HepG2 (cell line): ENCODE measurements at places on chromosomes 5 and 9. TPM values are rescaled to one million over a fixed set of nuclear protein-coding genes. Genes with fewer than 3 reads are reported as not detected.

GRCh38 chr9:107489687-107490605 is at the start of gene KLF4:
Gene KLF4, minus strand, starts transcription at chr9:107489769. Its CDS starts 597 bp downstream, at chr9:107489172.
- DNase-seq = peak; percentile 62
- peak within 1 kb of the TSS; percentile 40; the same call in 1 of the 2 replicates for H3K4me3 ChIP-seq
- peaks cover 49% of the 10 kb centered on the region; the same call in 2 of the 3 replicates for H3K27me3 ChIP-seq

DNA sequence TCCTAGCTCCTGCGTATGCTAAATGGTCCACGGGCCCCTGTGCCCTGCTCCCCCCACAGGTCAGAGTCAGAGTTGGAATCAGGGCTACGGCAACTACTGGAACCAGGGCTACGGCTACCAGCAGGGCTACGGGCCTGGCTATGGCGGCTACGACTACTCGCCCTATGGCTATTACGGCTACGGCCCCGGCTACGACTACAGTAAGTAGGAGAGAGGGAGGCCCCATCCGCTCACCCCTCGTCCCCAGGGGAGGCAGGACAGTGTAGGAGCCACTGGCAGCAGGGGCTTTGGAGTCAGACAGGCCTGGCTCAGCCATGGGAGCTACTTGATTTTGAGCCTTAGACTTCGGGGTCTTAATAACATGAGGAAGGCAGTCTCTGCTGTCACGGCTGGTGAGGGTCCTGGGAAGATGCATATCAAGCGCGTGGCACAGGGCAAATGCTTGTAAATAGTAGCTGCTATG is 5.8 kb downstream of the HNRNPAB start:
- no peak overlapping the region for H3K4me3 ChIP-seq
- H3K4me1 ChIP-seq = peaks cover 48% of the 10 kb centered on the region
- H3K36me3 ChIP-seq = peaks cover 91% of the 10 kb centered on the region
- H3K27ac ChIP-seq = no peak overlapping the region
- no peak for DNase-seq

DNA sequence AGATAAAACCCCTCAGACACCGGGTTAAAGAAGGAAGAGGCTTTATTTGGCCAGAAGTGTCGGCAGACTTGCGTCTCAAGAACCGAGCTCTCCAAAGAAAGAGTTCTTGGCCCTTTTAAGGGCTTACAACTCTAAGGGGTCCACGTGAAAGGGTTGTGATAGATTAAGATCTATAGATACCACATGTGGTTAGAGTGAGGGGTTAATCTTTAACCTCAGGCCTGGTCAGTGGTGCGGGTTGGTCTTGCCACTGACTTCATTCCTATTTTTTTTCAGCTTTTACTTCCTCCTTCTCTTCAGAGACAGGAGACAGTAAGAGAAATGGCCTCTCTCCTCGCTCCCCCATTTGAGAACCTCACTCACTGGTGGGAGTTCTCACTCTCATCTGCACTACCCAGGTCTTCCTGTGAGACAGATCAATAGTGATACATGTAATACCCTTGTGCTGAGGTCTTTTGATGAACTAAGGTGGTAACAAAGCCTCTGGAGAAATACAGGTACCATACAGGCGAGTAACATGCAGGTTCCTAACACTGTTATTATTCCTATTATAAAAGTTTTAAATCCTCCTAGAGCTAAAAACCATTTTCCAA is 52.4 kb upstream of the COX7C start:
- H3K36me3 ChIP-seq = no peaks in the 10 kb centered on the region
- H3K27me3 ChIP-seq = no peaks in the 10 kb centered on the region
- H3K4me1 ChIP-seq = peaks cover 17% of the 10 kb centered on the region
- no peak overlapping the region for H3K4me3 ChIP-seq

DNA sequence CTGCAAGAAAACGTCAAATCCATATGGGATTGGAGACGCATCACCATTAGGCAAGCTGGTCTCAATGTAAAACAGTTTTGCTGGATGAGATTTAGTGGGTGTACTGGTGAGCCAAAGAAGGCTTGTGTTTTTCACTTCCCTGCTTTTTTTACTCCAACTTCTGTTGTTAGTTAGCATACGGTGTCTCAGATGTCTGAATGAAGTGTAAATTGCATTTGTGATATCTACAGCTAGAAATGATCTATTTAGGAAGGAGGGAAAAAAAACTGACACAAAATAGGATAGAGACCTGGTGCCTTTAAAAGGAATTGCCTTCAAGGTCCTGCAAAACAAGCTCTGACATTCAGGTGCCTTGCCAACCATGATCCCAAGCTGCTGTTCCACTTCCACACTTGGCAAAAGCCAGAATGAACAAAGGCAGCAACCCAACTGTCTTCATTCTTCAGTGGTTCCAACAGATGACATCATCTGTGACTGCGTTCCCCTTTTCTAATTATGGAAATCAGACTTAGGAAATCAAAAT is 104.2 kb upstream of the RAI14 start:
- H3K27ac ChIP-seq = no peak overlapping the region
- H3K27me3 ChIP-seq = no peaks in the 10 kb centered on the region
- no peak overlapping the region for H3K4me3 ChIP-seq
- H3K36me3 ChIP-seq = no peaks in the 10 kb centered on the region

DNA sequence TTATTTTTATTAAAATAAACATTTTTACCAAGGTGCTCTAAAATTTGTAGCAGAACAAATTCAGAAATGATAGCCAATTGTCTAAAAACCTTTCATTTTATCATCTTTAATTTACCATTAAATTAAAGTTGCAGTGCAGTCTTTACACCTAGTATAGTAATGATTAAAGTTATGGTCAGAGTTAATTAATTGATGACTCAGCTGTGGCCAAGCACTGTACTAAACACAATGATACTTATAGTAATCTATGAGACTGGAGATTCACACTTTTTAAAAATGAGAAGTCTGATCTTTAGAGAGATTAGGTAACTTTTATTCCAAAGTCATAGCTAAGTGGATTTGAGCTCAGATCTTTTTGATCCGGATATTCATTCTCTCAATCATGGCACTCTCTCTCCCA is 621.1 kb upstream of the MEF2C start:
- H3K4me1 ChIP-seq = no peaks in the 10 kb centered on the region
- H3K4me3 ChIP-seq = no peak overlapping the region
- no peaks in the 10 kb centered on the region for H3K36me3 ChIP-seq
- no peak for DNase-seq
- no peaks in the 10 kb centered on the region for H3K27me3 ChIP-seq
- H3K27ac ChIP-seq = no peak overlapping the region

DNA sequence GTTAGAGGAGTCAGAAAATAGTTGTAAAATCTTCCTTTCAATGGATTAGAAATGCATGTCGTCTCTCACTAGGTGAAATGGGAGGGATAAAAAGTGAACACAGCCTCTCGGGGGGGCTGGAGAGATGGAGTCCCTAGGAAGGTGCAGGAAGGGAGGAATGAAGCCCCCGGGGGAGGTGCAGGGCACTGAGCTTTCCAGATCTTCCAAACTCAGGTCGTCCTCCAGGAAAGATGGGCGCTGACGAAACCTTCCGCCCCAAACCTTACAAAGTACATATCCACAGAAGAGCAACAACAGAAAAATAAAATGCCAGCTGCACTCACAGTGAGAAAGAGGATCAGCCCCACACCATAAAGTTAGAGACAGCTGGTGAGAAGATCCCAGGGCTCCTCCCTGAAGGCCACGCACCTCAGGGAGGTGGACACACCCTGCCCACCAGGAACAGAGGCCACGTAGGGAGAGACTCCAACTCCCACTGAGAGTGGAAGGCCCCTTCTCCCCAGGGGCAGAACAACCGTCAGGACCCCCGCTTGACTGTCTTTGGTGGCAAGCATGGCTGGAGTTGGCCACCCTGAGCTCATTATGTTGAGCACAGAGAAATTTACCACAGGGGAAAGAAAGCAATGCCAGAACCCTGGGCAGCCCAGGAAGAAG is 174.3 kb downstream of the AUH start:
- H3K27ac ChIP-seq = no peak overlapping the region
- no peak overlapping the region for H3K4me3 ChIP-seq
- H3K36me3 ChIP-seq = no peaks in the 10 kb centered on the region

SPATA9 gene
- not detected in 2 replicates for total RNA-seq

HTR1A gene
- total RNA-seq = not detected in 2 replicates

AK8 gene
- not detected in 2 replicates for total RNA-seq
